ENCODE measurements at places on chromosomes 7 and 10. TPM values are rescaled to one million over a fixed set of nuclear protein-coding genes. Genes with fewer than 3 reads are reported as not detected.

- no peak for DNase-seq
These were observed 3.4 kb downstream of the BNIP3 start for GRCh38 chr10:131978366-131978765.

DNA sequence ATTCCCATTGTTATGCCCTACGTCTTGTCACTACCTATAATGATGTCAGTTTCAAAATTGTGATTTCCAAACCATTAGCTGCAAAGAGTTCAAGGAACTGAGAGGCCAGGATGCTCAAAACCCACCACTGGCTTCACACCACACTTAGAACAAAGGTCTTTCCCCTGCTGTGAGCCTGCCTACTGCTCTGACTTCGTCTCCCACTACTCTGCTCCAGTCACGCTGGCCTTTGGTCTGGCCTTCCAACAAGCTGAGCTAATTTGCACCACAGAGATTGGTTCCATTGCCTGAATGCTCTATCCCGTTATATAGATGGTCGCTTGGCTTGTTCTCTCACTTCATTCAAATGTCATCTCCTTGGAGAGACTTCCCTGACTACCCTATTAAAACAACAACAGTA lies 572.1 kb upstream of the GALNT17 start:
- no peak for DNase-seq

Gene IL6
- 36.0 TPM for total RNA-seq

Gene SVOPL
- 0.19 TPM for total RNA-seq

DNA sequence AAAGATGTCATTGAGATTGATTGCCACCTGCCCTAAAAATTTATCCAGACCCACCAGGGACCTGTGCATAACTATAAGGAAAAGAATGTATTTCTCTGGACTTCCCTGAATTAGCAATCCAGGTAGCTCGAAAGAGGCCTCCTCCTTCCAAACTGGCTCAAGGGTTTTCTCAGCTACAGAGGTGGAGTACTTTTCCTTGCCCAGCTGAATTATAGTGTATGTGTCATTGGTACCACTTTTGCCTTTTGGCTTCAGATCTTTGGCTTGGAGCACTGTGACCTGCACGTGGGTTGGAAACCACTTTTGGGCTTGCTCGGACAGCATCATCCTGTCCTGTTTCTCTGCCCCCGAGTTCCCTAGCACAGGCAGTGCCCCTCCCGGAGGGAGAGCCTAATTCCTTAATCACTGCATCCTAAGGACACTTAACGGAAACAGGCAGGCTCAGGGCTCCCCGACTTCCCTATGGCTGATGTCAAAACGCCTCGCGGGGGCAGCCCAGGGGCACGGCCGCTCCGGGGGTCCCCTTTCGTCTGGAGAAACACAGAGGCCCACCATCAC lies 825 bp downstream of the RAB11FIP2 start:
- DNase-seq = peak; percentile 83

GRCh38 chr10:56139405-56139804 lies 221.7 kb downstream of the ZWINT start:
- no peak for DNase-seq

Gene CFAP58
- 1.0 TPM for total RNA-seq

- DNase-seq = no peak
These were observed 42.0 kb upstream of the ZMIZ1 start for GRCh38 chr10:79026806-79027146.

Gene GHRHR
- total RNA-seq = not detected

GRCh38 chr7:5425507-5426225 lies 2.0 kb upstream of the TNRC18 start:
- DNase-seq = no peak

Gene SPDYE16
- 3.6 TPM for total RNA-seq

GRCh38 chr10:132420469-132420980 lies 23.5 kb downstream of the PWWP2B start:
- no peak for DNase-seq

Gene PLCE1
- 2.2 TPM for total RNA-seq

GRCh38 chr7:111229916-111230315 lies 139.0 kb downstream of the LRRN3 start:
- DNase-seq = no peak

DNA sequence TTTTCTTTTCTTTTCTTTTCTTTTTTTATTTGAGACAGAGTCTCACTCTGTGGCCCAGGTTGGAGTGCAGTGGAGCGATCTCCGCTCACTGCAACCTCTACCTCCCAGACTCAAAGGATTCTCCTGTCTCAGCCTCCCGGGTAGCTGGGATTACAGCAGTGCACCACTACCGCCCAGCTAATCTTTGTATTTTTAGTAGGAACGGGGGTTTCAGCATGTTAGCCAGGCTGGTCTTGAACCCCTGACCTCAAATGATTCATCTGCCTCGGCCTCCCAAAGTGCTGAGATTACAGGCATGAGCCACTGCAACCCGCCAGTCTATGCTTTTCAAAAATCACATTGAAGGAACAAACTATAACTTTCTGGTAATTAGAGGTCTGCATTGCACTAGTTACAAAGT lies 2.4 kb downstream of the USP6NL start:
- no peak for DNase-seq

Gene SLC39A12
- not detected for total RNA-seq

- no peak for DNase-seq
These were observed 112.7 kb downstream of the SLIT1 start for GRCh38 chr10:97072851-97073665.

DNA sequence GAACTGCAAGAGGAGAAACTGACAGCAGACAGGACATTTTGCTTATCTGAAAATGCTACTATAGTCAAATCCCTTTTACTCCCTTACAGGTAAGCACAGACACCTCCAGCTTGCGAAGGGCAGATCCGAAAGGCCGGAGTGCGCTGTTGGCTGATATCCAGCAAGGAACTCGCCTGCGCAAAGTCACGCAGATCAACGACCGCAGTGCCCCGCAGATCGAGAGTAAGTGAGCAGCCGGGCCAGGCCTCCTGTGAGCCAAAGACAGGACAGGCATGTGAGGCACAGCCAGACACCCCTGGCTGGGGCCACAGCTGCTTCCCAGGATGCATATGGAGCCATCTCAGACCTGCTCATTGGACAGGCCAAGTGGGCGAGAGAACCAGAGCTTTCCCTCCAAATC lies 69.4 kb downstream of the WIPF3 start:
- DNase-seq = no peak

- no peak for DNase-seq
These were observed 29.5 kb upstream of the ZC3HAV1L start for GRCh38 chr7:139065323-139065722.

Gene PRPS1L1
- total RNA-seq = 0.89 TPM

GRCh38 chr10:17782921-17783665 lies 26.1 kb upstream of the MRC1 start:
- no peak for DNase-seq

GRCh38 chr7:26329520-26330255 lies 38.0 kb downstream of the SNX10 start:
- no peak for DNase-seq

- DNase-seq = no peak
These were observed 48.6 kb upstream of the NOBOX start for GRCh38 chr7:144452064-144452463.

DNA sequence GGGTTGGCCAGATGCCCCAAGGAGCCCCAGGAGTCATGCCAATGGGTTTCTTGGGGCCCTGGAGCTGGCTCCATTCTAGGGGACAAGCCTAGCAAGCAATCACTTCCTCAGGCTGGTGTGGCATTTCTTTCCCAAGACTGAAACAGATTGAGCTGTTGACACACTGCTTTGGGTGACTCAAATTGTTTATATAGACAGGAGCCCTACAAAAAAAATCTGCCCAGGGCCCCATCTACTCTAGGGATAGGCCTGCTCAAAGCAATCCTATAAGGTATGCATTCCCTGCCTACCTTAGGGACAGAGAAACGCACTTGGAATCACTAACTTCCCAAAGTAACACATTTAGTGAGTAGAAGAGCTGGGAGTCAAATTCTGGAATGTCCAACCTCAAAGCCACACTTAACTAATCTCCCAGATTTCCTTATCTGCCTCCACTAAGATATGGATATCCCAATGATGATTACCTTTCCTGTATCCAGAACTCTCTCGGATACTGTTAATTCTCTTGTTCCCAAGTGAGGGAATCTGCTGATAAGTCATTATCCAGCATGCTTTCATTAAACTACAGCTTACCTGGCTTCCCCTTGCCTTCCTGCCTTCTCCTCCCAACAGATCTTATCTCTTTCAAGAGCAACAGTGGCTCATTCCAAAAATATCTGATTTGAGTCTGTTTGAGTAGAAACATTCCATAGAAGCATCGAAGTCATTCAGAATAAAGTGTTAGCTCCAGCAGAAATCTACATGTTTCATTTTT lies 3.1 kb downstream of the ABLIM1 start:
- DNase-seq = no peak

Data from suprapubic skin (tissue), 4 donors.